ENCODE measurements at places on chromosomes 2 and 18.

- no peak for DNase-seq
Observed at GRCh38 chr2:24272161-24272802, 88.1 kb downstream of the ITSN2 start.

DNA sequence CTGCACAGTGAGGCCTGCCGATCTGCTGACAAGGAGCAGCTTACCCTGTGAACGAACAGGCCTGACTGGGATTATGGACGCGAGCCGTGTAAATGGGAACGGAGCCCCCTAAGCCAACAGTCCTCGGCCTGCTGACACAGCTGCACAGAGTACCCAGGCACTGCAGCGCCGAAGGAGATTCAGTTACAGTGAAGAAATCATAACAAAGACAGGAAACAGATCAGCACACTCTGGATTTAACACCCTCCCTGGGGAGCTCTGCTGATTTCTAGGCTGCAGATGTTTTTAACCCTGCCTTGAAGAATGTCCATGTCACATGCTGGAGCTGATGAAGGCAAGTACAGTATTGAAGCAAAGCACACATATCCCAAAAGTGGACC lies 43.4 kb downstream of the COLEC12 start:
- no peak for DNase-seq

DNA sequence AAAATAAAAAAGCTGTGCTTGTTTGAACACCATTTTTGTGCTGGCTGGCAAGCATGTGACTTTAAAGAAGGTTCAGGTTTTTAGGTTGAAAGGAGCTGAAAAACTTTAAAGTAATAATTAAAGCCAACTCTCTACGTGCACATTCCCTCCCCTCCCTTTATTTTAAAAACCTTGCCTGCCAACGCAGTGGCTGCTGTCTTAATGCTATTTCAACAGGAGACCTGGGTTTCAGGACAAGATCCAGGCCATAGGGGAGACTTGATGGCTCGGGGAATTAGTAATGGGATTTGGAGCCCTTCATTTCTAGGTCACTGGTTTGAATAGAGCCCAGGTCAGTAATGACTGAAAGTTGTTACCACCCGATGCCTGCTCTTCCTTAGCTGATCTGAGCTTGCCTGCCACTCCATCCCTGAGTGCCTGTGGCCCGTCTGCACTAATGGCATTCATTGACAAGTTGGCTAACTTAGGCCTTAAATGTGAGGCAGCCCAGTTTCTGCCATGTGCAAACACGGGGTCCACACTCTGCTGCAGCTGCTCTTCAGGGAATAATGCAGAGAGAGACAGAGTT lies 1233.2 kb upstream of the ZEB2 start:
- DNase-seq = no peak

- no peak for DNase-seq
Observed at GRCh38 chr18:49525981-49526380, 35.9 kb upstream of the LIPG start.

GRCh38 chr18:22185273-22185672 lies 15.9 kb downstream of the GATA6 start:
- DNase-seq = no peak

DNA sequence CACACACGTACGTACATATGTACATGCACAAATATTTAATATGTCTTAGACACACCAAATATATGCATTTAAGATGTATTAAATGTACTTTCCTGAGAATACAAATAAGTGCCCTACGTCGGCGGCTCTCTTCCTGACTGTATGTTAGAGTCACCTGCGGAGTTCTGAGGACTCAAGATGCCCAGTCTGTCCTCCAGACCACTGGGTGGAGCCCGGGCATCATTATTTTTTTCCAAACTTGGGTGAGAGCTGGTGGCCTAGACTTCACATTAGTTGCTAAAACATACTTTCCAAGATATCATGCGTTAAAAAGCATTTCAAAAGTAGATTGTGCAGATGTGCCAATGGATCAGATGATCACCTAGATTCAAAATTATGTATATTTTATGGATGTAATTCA lies 2.9 kb downstream of the IL18R1 start:
- no peak for DNase-seq

- no peak for DNase-seq
Observed at GRCh38 chr2:140154271-140154670, 1374.1 kb upstream of the NXPH2 start.

DNA sequence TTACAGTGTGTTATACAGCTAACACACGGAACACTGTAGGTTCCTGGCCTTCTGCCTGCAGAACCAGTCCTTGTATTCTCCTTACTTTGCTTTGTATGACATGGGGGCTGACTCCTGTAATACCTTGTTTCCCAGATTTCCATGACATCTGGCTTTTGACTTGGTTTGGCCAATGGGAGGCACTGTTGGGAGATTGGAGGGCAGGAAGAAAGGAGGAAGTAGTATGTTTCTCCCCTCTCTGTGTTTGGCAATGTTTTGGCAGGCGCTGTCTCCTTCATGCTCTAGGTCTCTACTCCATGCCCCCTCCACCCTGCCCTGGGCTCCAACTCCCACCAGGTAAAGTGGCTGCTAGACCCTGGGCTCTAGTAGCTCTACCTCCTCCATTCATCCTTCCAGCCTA lies 331.1 kb upstream of the SLC14A2 start:
- DNase-seq = no peak

GRCh38 chr2:29261003-29261402 lies 145.8 kb downstream of the CLIP4 start:
- DNase-seq = no peak

- no peak for DNase-seq
Observed at GRCh38 chr2:216416571-216417307, 4.5 kb downstream of the SMARCAL1 start.

GRCh38 chr18:36066686-36067054 lies 689 bp downstream of the RPRD1A start:
- DNase-seq = no peak

DNA sequence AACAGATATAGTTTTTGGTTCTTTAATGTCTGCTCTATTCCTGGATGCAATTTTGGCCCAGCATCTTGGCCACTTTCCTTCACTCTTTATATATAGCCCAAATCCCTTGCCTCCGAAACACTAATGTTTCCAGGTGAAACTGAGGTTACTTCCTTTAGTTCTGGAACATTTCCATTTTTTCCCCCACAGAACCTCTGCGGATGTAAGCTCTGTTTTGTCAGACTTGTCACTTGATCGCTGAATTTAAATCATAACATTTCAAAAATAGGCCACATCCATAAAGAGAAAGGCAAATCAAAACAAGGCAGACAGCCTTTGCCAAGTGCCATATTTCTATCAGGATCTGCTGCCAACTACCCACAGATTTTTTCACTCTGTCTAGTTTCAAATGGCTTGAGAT lies 115.1 kb downstream of the ANKRD44 start:
- no peak for DNase-seq

DNA sequence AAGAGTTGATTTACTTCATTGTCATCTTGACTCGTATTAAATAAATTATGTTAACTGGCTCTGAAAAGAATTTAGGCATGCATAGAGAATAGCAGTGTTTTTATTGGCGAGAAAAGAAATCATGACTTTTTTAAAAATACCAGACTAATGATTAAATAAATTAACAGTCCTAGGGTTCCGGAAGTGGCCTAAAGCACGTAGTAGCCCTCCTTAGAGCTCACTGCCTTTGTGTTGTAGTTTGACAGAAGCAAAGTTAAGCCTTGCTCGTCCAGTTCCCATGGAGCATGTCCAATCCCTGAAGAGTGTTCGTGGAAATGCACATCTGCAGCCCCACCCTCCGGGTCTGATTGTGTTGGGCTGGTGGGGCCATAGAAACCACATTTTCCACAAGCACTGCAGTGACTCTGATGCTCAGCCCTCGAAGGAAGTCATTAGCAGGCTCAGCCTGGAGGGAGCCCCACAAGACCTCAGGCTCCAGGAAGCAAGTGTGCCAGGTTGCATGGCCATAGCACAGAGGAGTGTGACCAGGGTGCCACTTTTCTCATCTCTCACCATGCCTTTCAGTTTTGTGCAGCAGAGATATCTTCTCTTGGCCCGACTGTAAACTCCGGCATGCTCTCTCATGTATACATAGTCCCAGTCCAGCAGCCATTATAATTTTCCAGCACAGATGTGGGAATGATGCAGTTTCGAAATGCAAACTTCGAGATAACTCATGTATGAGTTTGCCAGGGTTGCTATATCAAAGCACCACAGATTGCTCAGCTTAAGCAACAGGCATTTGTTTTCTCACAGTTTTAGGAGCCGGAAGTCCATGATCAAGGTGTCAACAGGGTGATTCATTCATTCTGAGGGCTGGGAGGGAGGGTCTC lies 188.6 kb upstream of the SH3BP4 start:
- no peak for DNase-seq

GRCh38 chr2:200625282-200625681 lies 39.5 kb downstream of the AOX1 start:
- no peak for DNase-seq

- no peak for DNase-seq
Observed at GRCh38 chr2:122885436-122885835, 1130.0 kb downstream of the TSN start.

DNA sequence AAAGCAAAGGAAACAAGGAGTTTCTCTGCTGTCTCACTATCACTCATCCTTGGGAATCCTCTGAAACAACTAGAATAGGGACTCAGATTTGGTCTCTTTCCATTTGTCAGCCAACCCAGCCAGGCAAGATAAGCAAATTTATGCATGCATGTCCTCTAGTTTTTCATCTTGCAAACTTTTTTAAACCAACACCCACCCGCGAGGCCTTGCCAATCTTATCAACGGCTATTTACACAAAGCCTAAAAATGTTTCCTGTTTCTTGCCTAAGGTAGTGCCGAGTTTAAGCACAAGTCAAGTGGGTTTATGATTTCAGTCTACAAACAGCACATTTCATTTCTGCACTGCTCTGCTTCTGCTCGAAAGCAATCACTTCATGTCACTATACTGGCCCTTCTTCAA lies 240.9 kb downstream of the STK39 start:
- DNase-seq = no peak

DNA sequence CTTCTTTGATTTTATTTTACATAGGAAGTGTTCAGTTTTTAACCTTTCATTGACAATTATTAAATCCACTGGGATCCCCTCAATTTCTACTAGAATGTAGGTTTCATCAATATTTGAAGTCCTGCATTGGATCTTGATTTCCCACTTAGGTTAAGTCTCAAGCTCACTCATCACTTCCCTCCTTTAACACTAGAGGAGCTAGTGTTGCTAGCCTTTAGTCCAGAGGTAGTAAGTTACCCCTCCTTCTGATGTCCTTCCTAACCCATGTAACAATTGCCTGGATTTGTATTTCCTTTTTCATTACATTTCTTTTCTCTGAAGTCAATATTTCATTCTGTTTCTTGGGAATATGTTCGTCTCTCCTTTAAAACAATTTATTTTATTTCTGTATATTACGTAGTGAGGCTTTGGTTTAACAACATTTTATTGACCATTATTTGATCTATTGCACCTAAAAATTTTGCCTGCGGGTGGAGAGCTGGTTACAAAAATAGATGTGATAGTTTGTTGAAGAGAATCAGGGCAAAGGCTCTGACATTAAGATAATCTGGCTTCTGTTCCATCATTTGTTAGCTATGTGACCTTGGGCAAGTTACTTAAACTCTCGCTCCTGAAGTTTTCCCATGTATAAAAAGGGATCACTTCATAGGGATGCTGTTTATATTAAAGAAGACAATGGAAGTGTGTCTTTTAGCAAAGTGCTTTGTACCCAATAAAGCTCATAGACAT lies 833.0 kb downstream of the SLC4A3 start:
- no peak for DNase-seq

Data from T follicular helper cell (primary cell).